ENCODE measurements at places on chromosomes 4 and X.
A peak's percentile ranks its signal among the peaks of the same experiment; 100 is the strongest.

DNA sequence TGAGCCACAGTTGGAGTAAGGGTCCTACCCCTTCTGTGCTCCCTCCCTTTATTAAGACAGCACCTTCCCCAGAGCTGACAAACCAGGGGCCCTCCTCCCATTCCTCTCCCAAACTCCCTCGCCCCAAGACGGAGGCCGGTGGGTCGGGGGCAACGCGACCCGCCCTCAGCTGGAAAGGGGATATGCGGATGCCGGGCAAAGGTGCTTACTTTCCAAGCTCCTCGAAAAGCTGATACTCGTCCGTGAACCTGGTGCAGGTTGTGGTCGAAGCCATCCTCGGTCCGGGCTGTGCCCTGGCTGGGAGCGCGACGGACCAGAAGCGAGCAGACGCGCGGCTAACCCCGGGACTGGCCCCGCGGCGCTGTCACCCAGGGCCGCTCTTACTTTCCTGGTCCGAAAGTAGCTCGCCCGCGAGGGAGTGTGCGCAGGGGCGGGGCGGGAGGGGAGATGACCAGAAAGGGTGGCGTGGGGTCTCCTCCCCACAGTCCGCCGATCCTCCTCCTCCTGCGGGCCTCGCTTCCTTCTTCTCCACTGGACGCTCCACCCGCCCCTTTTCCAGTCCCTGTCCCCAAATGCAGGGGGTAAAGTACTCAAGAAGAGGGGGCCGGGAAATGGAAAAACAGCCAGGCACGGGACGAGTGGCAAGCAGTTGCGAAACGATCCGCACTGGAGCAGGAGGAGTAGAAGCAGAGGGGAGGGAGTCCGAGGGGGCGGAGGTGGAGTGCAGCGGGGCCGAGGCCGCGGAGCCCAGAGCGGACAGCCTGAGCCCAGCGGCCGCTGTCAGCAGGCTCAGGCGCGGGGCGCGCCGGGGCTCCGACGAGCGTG is 531 bp downstream of the CAMK2D start:
- peak; percentile 39 for DNase-seq

DNA sequence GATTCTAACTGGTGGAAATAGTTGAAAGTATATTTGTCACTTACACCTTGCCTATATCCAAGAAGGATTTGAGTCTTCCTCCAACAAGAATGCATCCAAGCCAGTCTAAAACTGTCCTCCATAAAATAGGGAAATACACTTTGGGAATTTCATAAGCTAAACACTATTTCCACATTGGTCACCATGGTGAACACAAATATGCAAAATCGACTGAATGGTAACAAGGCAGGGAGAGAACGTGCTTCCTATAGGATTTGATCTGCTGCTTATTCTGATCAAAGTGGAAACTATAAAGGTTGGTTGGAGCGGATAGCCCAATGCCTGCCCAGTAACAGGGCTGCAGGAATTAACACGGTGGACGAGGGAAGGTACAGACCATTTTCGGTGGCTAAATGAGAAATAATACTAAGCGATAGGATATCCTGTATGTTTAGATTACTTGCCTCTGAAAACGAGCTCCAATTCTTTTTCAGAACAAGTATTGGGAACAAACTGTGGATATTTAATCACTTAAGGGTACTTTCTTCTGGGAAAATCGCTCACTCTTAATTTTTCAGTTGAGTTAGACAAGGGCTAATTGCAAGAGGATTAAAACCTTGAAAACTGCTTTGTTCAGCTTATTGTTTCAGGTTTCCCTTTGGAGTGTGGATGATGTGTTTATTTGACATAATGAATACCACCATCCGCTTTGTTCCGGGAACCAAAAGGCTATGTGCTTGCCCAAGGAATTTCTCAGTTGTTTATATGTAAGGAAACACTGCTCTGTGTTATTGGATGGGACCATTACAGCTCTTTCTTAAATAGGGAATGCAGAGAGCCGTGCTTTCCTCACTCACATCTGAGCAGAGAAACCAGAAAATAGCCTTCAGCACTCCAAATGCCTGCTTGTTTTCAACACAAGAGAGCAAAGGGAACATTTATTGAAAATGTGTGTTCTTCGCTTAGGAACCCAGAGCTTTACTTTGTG is 194.4 kb downstream of the CBR4 start:
- no peak for DNase-seq

GRCh38 chr4:142238589-142238988 is 602.2 kb downstream of the IL15 start:
- no peak for DNase-seq

DNA sequence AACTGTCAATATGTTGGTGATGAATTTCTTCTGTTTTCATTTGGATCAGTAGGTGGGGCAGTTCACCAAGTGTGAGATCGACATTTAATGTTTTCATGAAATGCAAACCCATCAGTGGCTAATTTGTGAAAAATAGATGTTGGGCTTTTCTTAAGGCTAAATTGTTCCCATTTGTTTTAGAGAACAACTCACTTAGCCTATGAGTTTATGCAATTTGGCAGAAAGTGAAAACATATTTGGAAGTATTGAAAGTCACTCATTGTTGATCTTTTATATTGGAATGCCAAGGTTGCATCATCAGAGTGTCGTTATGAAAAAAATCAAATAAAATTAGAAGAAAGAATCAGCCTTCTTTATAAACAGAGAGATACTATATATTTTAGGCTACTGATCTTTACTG is 132.4 kb downstream of the RPA4 start:
- no peak for DNase-seq

DNA sequence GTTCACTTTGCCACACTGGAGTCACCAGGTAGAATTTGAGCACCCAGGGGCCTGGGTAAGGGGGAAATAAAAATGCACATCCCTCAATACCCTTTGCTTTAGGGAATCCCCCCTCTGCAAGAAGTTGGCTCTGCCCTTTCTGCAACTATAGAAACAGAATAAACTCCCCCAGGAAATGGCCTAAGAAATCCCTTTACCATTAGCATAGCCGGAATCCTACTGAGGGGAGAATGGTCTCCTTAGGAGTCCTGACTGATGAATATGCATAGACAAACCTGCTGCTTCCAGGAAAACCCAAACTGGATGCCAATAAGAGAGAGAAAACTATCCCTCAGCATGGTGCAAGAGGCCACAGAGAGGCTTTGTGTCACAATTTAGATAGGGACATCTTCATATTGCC is 11.0 kb downstream of the EFHC2 start:
- no peak for DNase-seq

DNA sequence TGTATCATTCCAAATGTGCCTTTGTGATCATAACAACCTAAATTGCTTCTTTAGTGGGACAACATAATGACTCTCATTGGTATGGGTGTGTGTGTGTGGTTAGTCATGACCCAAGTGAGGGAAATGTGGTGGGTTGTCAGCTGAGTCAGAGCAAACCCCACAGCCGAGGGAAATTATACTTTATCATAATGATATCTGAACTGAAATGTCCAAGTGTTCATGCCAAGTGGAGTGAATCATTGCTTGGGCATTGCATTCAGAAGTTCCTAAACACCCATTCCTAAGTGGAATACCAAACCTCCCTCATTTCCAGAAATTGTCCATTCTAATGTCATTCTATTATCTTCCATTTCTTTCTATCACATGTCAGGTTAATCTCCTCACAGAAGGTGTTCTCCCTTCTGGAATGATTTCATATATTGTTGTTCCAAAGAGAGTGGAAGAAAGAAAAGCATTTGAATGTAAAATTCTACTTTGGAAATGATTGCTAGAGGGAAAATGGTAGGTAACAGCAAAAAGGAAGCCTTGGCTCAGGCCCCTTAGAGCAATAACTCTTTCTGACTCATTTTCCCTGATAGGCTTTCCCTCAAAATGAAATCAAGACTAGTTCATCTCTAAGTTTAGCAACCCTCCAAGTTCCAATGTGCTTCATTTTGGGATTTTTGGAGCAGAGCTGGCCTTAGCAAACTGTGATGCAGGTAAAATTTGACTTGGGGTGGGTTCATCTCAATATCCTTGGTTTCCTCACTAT is 230.7 kb upstream of the KCNIP4 start:
- DNase-seq = peak; percentile 57

DNA sequence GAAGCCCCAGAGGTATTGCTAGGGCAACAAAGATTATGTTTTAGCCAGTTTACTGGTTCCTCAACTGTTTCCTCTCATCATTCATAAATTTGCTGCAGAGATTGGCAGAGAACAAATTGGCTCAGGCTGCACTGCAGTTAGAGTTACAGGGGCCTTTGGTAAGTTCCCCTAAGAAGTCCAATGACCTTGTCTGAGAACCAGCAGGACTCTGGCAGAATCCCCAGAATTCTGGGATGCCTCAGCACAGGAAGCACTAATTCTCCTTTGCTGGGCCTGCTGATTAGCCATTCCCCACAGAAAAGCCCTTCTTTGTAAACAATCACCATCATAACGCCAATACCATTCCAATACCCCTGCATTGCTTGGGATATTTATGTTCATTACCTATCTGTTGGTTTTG is 151.3 kb downstream of the USP46 start:
- DNase-seq = no peak

- DNase-seq = no peak
These were observed 14.5 kb downstream of the AASDH start for GRCh38 chr4:56372774-56373173.

GRCh38 chrX:8345473-8345872 is 119.2 kb upstream of the VCX3B start:
- DNase-seq = no peak

- no peak for DNase-seq
These were observed 241.7 kb downstream of the PPP1R2C start for GRCh38 chrX:42536286-42536685.

- DNase-seq = no peak
These were observed 70.8 kb upstream of the HHIP start for GRCh38 chr4:144575181-144575580.

GRCh38 chrX:70411475-70411874 is 11.6 kb upstream of the GDPD2 start:
- no peak for DNase-seq

DNA sequence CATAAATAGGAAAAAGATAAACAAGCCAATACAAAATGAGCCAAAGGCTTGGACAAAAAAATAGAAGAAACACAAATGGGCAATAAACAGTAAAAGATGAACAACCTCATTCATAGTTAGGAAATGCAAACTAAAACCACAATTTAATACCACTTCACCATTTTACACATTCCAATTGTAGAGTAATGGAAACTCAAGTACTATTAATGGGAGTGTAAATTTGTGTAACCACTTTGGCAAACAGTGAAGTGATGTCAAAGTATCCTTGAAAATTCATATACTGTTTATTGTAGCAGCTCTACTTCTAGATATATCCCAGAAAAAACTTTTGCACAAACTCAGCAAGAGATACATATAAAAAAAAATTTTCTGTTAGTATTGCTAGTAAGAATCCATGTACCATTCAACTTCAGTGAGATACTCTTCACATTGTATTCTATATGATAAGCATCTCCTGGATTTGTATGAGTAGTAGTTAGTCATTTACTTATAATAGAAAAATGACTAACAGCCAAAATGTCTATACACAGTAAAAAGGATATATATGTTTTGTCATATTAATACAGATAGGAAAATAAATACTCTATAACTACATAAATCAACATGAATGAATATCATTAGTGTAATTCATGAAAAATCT is 229.8 kb downstream of the DKK2 start:
- no peak for DNase-seq

- DNase-seq = no peak
These were observed 5.1 kb upstream of the PLCXD1 start for GRCh38 chrX:275967-276580.

GRCh38 chr4:17670423-17670822 is 56.0 kb downstream of the MED28 start:
- no peak for DNase-seq

- no peak for DNase-seq
These were observed 40.6 kb upstream of the ADGRG2 start for GRCh38 chrX:19162851-19163250.

GRCh38 chr4:13218326-13218958 is 265.7 kb downstream of the RAB28 start:
- DNase-seq = no peak
